Posterior vena cava (tissue), 2 donors: ENCODE measurements at places on chromosomes 16 and 17. TPM values are rescaled to one million over a fixed set of nuclear protein-coding genes. Genes with fewer than 3 reads are reported as not detected.
A peak's percentile ranks its signal among the peaks of the same experiment; 100 is the strongest.

DNA sequence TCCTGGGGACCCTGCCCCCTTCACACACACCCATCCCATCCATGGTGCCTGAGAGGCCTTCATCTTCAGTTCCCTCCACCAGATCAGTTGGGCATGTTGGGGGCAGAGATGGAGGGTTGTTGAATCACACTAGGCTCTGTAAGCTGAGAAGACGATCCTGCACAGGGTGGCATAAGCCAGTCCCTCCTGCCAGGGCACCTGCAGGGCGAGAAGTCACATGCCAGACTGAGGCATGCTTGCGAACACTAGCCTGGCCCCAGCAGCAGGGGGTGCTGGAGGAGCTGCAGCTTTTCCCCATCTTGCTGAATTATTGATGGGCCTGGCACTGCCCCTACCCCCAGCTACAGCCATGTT lies 6.1 kb upstream of the TBX2 start:
- DNase-seq, result no peak

GRCh38 chr16:75287708-75288107 lies 36.3 kb upstream of the BCAR1 start:
- no peak for DNase-seq

Gene CSF3
- total RNA-seq, result 15.3 TPM

DNA sequence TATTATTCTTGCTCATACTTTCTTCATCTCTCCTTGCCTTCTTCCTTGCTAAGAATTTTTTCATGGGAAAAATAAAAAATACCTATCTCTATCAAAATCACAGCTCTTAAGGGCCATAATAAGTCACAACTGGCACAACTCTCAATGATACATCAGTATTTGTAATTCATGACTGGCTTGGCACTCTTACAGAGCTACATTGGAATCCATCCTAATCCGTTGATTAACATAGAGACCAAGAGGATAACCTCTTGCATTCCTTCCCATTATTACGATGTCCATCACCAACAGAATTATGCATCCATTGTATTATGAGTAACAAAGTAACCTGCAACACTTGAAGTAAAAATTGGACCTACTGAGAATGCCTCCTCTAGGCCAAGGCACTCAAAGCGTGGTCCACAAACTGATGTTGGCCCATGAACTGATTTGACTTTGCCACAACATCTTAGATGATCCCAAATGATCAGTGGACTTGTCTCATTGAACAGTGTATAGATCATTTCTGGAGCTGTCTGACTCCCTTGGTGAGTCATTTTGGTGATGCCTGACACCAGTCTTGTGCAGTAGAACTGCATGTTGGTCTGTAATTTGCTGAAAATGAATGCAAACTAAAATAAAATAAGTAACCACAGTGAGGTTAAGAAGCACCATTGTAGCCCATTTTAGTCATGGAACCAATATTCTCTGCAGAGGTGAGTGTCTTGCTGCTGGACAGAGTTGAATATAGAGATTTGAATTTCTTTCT lies 163.2 kb downstream of the AXIN2 start:
- no peak for DNase-seq

- no peak for DNase-seq
Measured at GRCh38 chr16:82481455-82481854, 145.3 kb upstream of the CDH13 start.

GRCh38 chr17:7841396-7841914 lies 7.4 kb downstream of the KDM6B start:
- DNase-seq, result peak; percentile 98

DNA sequence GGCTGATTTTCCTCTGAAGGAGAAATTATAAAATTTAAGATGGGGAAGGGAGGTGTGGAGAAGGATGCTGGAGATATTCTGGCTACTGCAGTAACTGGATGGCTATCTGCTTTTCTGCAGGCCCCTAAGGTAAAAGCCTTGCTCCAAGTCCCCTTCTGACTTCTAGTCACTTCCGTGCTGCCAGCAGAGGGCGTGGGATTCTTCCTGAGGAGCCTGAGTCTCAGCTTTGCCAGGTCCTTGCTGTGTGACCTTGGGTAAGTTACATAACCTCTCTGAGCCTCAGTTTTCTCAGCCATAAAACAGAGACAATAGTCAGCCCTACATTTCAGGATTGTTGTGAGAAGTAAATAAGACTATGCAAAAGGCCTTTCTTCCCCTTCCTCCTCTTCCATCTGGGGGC lies 24.3 kb upstream of the TMEM220 start:
- no peak for DNase-seq

DNA sequence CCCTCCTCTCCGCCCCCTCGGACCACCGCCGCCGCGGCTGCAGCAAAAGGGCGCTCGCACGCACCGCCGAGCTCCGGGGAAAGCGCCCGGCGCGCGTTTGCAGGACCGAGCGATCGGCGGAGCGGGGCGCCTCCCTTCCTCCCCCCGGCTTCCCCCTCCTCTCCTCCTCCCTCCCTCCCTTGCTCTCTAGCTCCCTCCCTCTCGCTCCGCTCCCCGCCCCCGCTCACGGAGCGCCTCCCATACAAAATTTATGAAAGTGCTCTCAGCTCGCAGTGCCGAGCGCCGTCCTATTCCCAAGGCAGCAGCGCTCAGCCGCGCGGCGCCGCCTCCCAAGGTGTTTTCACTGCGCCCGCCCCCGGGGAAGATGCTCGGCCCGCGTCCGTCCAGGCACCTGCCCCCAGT lies at the start of gene RTN4RL1:
TSS of gene RTN4RL1 (minus strand) at position 115 of the 402 bp plus-strand sequence. CDS start 469 bp downstream, outside the sequence.
- DNase-seq, result peak; percentile 91

Gene NCOR1
- 108 TPM for total RNA-seq

DNA sequence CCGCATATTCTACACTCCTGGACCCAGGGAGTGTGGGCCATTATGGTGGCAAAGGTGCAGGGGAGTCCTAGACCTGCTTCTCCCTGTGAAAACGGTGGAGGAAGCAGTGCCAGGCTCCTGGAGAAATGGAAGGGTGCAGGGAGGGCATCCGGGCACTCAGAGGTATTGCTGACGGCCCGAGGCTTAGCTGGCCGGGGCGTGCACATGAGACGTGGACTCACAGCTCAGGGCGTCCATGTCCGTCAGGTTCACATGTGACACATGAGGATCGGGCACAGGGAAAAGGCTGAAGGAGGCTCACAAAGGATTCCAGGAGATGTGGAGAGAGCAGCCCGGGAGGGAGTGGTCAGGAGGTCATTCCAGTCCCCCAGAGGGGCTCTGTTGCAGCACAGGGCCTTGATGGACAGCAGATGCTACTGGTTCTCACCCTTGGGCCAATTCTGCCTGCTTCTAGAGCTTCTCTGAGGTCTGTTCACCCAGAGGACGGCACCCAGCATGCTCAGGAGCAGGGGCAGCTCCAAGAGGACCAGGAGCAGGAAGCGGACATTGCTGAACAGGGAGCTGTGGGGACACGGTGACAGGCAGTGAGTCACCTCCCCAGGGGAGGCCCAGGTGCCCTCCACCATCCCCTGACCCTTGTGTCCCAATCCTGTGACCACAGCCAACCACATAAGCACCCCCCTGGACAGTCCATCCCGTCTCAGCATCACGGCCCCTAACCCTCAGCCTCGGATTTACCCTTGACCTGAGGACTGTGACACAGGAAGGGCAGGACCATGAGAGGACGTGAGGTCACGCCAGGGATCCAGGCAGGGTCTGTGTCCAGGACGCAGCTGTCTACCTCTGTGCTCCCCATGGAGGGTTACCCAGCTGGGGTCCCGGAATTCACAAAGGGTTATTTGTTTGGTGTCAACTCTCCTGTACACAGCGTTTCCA lies 4.5 kb downstream of the CD300C start:
- peak; percentile 42 for DNase-seq

Gene ST6GALNAC1
- 2.0 TPM for total RNA-seq

Gene CFAP97D1
- not detected for total RNA-seq

DNA sequence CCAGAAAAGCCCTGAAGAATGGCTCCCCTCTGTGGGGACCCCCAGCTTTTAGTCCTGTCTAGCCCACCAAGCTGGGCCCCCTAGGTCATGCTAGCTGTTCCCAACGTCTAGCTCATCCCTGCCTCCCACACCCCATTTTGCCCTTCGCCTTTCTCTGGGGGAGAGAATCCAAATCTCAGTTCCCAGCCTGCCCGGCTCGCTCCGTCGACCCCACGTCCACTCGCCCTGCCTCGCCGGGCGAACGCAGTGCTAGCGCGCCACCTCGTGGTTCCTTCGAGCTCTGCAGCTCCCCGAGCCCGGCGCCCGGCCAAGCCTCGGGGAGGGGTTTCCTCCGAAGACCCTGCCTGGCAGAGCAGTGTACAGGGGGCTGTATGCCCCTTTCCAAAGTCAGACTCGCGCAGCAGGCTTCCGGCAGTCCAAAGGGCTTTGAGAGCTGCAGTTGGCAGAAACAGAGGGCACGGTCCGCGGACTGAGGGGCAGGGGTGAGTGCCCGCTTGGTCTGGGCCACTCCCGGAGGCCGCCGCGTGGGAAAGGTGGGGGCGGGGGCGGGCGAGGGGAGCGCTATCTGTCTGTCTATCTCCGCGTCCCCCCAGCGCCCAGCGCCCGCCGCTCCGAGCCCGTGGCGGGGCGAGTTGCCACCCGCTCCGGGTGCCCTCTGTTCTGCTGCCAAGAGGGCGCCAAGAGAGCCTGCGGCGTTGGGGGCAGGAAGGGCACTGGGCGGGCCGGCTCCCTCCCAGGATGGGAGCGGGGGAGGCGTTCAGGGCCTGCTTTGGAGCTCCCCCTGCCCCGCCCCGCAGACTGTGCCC lies 1.7 kb upstream of the DLX3 start:
- peak; percentile 90 for DNase-seq

DNA sequence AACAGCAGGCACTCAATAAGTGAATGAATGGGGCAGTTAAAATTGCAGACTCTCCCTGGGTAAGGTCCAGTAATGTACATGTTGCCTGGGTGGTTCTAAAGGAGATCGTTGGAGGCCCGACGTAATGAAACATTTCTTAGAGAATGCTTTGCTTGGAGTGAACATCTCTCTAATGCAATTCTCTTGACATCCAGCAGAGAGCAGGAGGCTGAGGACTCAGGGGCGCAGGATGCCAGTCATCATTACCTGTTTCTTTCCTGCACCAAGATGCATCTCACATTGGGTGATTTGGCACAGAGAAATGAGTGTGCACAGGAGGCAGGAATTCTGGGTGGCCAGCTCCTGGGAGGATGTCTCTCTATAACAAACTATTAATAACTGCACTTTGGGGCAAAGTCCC lies 130.3 kb upstream of the RBBP6 start:
- DNase-seq, result no peak

DNA sequence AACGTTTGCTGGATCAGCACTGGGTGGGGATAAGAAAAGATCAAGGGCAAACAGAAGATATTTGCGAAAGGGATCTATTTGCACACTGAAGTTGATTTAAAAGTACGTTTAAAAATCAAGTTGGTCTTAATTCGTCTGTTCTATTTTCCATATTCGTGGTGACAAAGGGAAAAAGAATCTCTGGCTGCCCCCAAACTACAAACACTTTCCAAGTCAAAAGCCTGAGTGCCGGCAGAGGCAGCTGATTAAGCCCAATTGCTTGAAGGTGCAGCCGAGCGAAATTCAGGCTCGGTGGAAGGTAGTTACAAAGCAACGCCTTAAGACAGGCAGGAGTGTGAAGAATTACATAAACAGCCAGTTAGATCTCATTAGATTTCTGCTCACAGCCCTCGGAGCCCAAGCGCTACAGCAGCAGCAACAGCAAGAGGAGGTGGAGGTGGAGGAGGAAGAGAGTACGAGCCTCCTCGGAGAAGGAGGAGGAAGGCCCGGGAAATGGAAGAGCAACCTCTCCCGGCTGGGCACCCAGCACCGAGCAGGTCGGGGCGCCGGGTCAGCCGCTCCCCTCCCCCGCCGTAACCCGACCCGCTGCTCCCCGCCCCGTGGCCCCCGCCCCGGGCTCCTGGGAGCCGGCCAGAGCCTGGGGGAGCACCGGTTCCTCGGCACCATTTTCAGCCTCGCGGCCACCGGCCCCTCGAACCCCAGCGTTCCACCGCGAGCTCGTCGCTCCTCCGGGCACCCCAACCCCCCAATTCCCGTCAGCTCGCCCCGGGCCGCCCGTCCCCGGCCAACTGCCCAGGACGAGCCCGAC lies 890 bp downstream of the TOB1 start:
- DNase-seq, result peak; percentile 86

- DNase-seq, result no peak
Measured at GRCh38 chr17:4893721-4894560, 5.4 kb upstream of the C17orf107 start.

DNA sequence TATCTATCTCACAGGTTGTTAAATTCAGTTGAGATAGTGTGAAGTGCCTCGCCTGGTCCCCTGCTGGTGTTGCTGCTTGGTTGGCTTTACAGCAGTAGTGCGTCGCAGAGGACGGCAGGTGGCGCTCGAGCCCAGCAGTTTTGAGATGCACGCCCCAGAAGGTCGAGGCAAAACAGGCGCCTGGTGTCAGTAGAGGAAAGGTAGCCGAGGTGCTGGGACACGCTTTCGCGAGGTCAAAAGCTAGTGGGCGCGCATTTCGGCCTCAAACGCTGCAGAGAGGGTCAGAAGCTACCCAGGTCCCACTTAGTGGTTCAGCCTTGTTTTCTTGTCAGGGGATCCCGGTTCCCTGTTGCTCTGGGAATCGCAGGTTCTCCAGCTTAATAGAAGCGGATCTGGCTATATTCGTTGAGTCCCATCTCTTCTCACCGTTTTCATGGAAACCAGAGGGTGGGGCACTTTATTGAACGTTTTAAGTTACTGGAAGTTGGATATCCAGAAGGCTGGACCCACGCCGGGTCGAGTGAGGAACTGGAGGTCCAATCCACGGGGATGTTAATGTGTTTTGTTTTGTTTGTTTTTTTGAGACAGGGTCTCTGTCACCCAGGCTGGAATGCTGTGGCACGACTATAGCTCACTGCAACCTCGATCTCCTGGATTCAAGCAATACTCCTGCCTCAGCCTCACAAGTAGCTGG lies 10.3 kb upstream of the ZFP90 start:
- DNase-seq, result peak; percentile 96

DNA sequence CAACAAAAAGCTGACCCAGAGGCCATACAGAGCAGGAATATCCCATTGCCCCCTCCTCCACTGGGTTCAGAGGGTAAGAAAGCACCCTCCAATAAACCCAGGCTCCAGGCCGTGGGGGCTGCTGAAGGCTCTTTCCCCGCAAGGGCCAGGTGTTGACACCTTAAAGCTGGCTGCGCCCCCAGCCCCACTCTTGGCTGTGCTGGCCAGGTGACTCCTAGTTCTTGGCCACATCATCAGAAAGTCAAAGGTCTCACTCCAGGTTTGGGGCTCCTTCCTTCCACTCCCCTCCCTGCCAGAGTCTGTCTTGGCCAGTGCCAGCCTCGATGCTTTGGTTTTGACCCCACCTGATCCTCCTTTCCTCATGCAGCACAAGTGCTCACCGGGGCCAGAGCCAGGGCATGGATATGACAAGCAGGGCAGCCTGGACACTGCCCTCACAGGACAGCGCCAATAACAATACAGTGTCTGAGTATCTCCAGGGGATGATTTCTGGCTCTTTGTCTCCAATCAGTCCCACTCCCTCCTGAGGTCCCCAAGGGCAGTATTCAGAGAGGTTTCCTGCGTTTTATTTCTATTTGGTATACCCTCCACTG lies 8.2 kb downstream of the SLC46A1 start:
- DNase-seq, result no peak

Gene KRTAP2-1
- not detected for total RNA-seq
